ENCODE measurements at places on chromosomes 2 and 18.
A peak's percentile ranks its signal among the peaks of the same experiment; 100 is the strongest.

GRCh38 chr2:200698217-200698616 lies 112.4 kb downstream of the AOX1 start:
- DNase-seq = peak; percentile 44
- H3K36me3 ChIP-seq = no peaks in the 10 kb centered on the region
- no peak overlapping the region for H3K4me3 ChIP-seq
- no peaks in the 10 kb centered on the region for H3K27me3 ChIP-seq
- no peaks in the 10 kb centered on the region for H3K4me1 ChIP-seq

DNA sequence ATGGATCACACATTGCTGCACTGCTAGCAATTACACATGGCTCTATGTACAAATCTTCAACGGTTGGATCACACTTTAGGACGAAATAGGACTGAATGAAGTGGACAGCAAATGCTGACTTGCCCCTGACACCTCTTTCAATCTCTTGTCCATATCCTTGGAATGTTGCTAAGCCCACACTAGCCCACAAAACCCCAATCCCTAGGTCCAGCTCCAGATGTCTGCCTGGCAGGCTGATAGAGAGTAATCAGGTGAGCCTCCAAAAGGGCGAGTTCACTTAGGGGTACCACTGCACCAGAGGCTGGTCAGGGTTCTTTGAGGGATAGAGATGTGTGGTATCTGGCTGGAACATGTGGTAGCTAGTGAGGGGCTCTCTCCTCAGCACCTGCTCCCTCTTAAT lies 18.5 kb upstream of the FHOD3 start:
- no peak overlapping the region for H3K27ac ChIP-seq
- no peaks in the 10 kb centered on the region for H3K36me3 ChIP-seq
- H3K27me3 ChIP-seq = peaks cover 18% of the 10 kb centered on the region
- no peak for DNase-seq
- H3K4me3 ChIP-seq = no peak overlapping the region

DNA sequence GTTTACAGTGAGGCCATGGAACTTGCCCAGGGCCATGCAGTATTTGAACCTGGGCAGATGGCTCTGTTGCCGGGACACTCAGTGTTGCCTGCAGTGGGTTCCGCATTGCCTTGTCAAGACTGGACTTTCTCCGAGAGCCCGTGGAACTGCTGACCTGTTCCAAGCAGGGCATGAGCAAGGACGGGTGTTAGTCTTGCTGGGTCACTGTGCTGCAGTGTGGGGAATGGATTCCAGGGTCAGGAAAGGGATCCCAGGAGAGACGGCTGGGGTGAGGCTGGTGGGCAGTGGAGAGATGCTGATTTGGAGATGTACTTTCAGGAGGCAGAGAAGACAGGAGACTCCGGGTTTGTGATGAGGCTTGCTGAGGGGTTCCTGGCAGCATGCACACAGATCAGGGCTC lies 348.7 kb upstream of the HS6ST1 start:
- no peak overlapping the region for H3K27ac ChIP-seq
- H3K4me1 ChIP-seq = no peaks in the 10 kb centered on the region
- peaks cover 8% of the 10 kb centered on the region for H3K27me3 ChIP-seq
- no peak for DNase-seq
- no peak overlapping the region for H3K4me3 ChIP-seq

DNA sequence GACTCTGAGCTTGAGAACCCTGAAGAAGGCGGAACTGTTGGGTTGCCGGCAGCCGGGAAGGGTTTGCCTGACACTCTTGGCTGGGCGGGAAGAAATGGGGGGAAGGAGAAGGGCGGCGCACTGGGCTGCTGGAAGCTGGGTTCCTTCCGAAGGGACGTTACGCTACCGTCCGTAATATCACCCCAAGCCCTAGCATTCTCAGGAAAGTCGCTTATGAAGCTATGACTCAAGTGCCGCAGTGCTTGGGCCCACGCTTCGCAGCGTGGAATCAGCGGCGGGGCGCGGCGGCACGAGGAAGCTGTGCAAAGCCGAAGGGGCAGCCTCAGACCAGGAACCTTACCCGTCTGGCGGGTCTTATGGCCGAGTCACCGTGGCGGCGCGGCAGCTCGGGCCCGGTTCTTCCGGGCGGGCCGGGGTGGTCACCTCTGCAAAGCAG lies 50.2 kb upstream of the SIGLEC15 start:
- peaks cover 36% of the 10 kb centered on the region for H3K27me3 ChIP-seq
- no peaks in the 10 kb centered on the region for H3K4me1 ChIP-seq
- peak overlapping the region; percentile 81 for H3K4me3 ChIP-seq
- peak; percentile 91 for DNase-seq

- H3K4me1 ChIP-seq = peaks cover 5% of the 10 kb centered on the region
- H3K27me3 ChIP-seq = no peaks in the 10 kb centered on the region
- no peak overlapping the region for H3K4me3 ChIP-seq
- H3K36me3 ChIP-seq = peaks cover 35% of the 10 kb centered on the region
- H3K27ac ChIP-seq = no peak overlapping the region
- DNase-seq = no peak
These were observed 36.5 kb downstream of the BCL2L11 start for GRCh38 chr2:111157071-111157661.

DNA sequence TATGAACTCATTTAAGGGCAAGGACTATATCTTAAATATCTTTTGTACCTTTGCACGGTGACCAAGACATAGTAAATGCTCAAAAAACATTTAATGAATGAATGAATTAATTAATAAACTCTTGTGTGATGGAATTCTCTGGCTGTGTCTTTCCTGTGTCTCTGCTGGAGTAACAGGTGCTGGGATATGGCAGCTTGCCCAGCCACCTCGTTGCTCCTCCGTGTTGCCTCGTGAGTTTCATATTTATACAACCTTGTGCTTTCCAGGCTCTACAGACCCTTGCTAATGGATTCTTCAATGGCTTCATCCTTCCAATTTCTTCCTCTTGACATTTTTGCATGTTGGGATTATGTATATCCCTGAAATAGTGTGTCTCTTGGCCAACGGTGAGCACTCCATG lies 30.4 kb downstream of the CTAGE1 start:
- no peak overlapping the region for H3K4me3 ChIP-seq
- no peak for DNase-seq
- H3K27ac ChIP-seq = no peak overlapping the region
- H3K36me3 ChIP-seq = no peaks in the 10 kb centered on the region
- H3K4me1 ChIP-seq = no peaks in the 10 kb centered on the region
- H3K27me3 ChIP-seq = no peaks in the 10 kb centered on the region

GRCh38 chr2:241559323-241560161 lies 997 bp downstream of the BOK start:
- peaks cover 4% of the 10 kb centered on the region for H3K4me1 ChIP-seq
- H3K27me3 ChIP-seq = no peaks in the 10 kb centered on the region
- no peaks in the 10 kb centered on the region for H3K36me3 ChIP-seq
- DNase-seq = peak; percentile 80

- DNase-seq = no peak
- H3K4me3 ChIP-seq = no peak overlapping the region
- no peaks in the 10 kb centered on the region for H3K36me3 ChIP-seq
- H3K27ac ChIP-seq = no peak overlapping the region
- H3K4me1 ChIP-seq = no peaks in the 10 kb centered on the region
- no peaks in the 10 kb centered on the region for H3K27me3 ChIP-seq
These were observed 128.7 kb downstream of the TXNL1 start for GRCh38 chr18:56509656-56510055.

- H3K4me1 ChIP-seq = peaks cover 25% of the 10 kb centered on the region
- no peak for DNase-seq
- H3K36me3 ChIP-seq = peaks cover 59% of the 10 kb centered on the region
- no peak overlapping the region for H3K4me3 ChIP-seq
- H3K27ac ChIP-seq = no peak overlapping the region
These were observed 68.7 kb upstream of the RBM44 start for GRCh38 chr2:237729681-237730475.

- H3K27ac ChIP-seq = no peak overlapping the region
- DNase-seq = no peak
- H3K4me1 ChIP-seq = no peaks in the 10 kb centered on the region
- no peak overlapping the region for H3K4me3 ChIP-seq
- H3K27me3 ChIP-seq = no peaks in the 10 kb centered on the region
- H3K36me3 ChIP-seq = peaks cover 38% of the 10 kb centered on the region
These were observed 89.5 kb downstream of the NBAS start for GRCh38 chr2:15471606-15472005.

- no peaks in the 10 kb centered on the region for H3K27me3 ChIP-seq
- peaks cover 6% of the 10 kb centered on the region for H3K4me1 ChIP-seq
- no peak overlapping the region for H3K27ac ChIP-seq
- DNase-seq = peak; percentile 48
- H3K36me3 ChIP-seq = peaks cover 17% of the 10 kb centered on the region
These were observed 43.0 kb downstream of the PTPN2 start for GRCh38 chr18:12841070-12841469.

DNA sequence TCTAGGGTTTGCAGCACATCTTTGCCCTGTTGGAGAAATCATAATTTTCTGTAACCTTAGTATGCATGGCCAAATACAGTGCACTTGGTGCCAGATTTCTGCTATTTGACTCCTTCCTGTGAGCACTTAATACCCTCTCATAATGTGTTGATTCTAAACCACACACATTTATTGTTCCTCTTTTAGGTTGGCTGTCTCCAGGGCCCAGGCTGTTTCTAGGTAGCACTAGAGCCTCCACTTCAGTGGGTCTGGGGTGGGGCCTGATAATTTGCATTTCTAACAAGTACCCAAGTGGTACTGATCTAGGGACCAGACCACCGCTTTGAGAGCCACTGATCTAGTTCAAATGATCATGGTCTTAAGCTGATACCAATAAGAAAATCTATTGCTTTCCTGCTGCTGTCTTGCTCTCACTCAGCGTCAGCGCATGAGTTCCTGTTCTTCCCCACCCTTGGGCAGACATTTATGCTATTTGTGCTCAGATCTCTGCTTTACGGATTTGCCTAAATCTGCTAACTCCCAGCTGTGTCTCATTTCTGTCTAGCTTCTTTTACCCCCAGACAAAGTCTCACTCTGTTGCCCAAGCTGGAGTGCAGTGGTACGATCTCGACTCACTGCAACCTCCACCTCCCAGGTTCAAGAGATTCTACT lies 7.4 kb downstream of the PTRHD1 start:
- H3K4me1 ChIP-seq = no peaks in the 10 kb centered on the region
- no peak overlapping the region for H3K4me3 ChIP-seq
- no peaks in the 10 kb centered on the region for H3K27me3 ChIP-seq
- no peak for DNase-seq

- no peak overlapping the region for H3K27ac ChIP-seq
- no peak overlapping the region for H3K4me3 ChIP-seq
- no peaks in the 10 kb centered on the region for H3K27me3 ChIP-seq
These were observed 35.8 kb downstream of the PID1 start for GRCh38 chr2:229235131-229235914.

DNA sequence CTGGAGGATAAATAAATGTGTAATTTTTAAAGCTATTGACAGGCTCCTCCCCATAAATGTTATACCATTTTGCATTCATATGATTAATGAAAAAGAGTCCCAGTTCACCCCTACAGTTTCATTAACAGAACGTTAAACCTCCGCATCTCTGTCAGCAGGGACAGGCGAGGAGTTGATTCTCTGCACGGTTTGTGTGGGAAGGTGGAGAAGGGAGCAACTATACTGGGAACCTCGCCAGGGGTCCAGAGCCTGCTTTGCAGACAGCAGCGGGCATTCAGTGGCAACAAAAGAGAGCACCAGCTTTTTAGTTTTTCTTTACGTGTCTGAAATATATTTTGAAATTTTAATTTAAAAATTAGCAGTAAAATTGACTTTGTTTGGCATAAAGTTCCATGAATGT lies 101.4 kb downstream of the FARSB start:
- no peak overlapping the region for H3K4me3 ChIP-seq
- DNase-seq = no peak
- H3K27me3 ChIP-seq = peaks cover 5% of the 10 kb centered on the region
- no peak overlapping the region for H3K27ac ChIP-seq

- no peak for DNase-seq
- no peaks in the 10 kb centered on the region for H3K36me3 ChIP-seq
- no peaks in the 10 kb centered on the region for H3K27me3 ChIP-seq
- H3K4me1 ChIP-seq = no peaks in the 10 kb centered on the region
- no peak overlapping the region for H3K27ac ChIP-seq
These were observed 1067.4 kb downstream of the LRP1B start for GRCh38 chr2:141063406-141063805.

DNA sequence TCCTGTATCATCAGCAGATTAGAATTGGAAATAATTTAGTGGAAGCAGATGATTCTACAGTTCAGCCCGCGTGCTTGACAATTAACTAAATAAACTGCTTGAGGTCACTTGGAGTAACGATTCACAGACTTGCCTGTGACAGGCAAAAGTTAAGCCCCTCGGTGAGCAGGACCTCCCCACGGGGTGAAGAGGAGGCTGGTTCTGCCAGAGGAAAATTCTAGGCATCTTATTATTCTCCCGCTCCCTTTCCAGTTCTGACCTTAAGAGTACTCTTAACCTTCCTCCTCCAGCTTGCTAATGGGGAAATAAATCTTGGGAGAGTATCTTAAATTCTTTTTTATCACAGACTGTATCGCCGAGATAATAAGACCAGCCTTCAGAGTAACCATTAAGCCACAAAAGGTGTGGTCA lies 169.7 kb upstream of the SMAD2 start:
- no peaks in the 10 kb centered on the region for H3K36me3 ChIP-seq
- no peak overlapping the region for H3K27ac ChIP-seq
- no peaks in the 10 kb centered on the region for H3K4me1 ChIP-seq
- H3K27me3 ChIP-seq = no peaks in the 10 kb centered on the region
- no peak overlapping the region for H3K4me3 ChIP-seq
- DNase-seq = no peak

DNA sequence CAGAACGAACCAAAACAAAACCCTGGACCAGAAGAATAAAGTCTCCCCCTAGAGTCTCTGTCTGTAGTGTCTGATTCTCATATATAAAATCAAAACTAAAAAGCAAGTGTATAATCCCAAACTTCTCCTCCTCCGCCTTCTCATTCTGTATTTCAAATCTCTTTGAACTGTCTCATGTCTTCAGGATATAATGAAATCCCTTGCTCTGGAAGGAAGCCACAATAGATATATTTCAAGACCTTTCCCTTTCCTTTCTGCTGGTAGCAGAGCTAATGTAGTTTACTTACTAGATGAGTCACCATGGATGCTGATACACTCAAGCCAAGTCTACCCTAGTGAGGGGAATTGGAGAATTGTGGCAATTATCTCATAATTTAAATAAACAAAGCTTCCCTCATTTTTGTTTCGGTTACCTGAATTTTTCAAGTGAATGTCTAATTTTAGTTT lies 33.5 kb upstream of the CCDC93 start:
- no peaks in the 10 kb centered on the region for H3K27me3 ChIP-seq
- no peaks in the 10 kb centered on the region for H3K36me3 ChIP-seq
- no peaks in the 10 kb centered on the region for H3K4me1 ChIP-seq
- DNase-seq = no peak

DNA sequence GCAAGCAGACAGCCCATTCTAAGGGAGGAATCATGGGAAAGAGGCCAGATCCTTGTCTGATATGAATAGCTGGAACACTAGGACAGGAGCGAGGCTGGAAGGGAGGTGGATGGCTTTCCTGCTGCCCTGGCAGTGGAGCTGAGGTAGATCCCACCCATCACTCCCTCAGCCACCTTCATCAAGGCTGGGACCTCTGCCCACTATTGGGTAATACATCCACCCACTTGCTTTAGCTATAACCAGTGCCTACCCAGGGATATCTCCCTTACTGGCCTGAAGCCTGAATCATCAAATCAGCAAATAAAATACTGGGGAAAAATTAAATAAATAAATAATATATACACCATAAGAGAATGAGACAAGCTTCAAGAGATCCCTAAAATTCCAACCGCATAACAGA lies 183.2 kb upstream of the KYNU start:
- no peaks in the 10 kb centered on the region for H3K4me1 ChIP-seq
- no peaks in the 10 kb centered on the region for H3K36me3 ChIP-seq
- H3K27ac ChIP-seq = no peak overlapping the region
- H3K4me3 ChIP-seq = no peak overlapping the region

GRCh38 chr2:203185864-203186263 lies 53.0 kb upstream of the CYP20A1 start:
- H3K27me3 ChIP-seq = no peaks in the 10 kb centered on the region
- H3K27ac ChIP-seq = no peak overlapping the region
- no peaks in the 10 kb centered on the region for H3K4me1 ChIP-seq
- peaks cover 38% of the 10 kb centered on the region for H3K36me3 ChIP-seq
- DNase-seq = no peak
